WTC11 (cell line): ENCODE measurements at places on chromosomes 2 and 18. TPM values are rescaled to one million over a fixed set of nuclear protein-coding genes. Genes with fewer than 3 reads are reported as not detected.

DNA sequence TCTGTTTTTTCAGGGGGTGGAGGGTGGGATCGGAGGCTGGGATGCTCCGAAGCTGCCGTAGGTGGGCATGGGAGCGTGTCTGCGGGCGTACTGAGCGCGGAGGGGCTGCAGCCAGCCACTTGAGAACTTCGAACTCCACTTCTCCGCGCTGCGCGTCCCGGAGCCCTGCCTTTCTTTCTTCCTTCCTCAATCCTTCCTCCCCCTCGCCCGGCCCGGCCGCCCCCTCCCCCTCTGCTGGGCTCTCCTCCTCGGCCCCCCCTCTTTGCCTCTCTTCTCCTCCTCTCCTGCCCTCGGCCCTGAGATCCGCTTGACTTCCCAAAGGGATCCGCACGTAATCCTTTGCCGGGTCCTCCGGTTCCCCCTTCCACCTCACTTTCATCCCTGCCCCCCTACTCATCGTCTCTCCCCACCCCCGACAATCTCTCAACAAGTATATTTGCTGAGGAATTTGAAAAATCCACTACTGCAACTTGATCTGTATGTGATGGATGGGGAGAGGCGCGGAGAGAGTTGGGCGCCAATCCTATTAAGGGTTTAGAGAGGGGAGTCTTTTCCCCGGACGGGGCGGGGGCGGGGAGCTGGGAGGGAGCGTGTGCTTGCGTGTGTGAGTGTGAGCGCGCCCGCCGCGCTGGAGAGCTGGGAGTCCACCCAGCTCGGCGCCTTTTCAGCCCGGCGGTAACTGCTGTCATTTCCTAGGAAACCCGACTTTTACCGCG, 1.1 kb downstream of the GLI2 start:
- DNase-seq, result peak; percentile 73

The SPATA3 gene
- not detected in 3 replicates for total RNA-seq

GRCh38 chr2:160267022-160267421, 67.0 kb upstream of the ITGB6 start:
- no peak for DNase-seq

DNA sequence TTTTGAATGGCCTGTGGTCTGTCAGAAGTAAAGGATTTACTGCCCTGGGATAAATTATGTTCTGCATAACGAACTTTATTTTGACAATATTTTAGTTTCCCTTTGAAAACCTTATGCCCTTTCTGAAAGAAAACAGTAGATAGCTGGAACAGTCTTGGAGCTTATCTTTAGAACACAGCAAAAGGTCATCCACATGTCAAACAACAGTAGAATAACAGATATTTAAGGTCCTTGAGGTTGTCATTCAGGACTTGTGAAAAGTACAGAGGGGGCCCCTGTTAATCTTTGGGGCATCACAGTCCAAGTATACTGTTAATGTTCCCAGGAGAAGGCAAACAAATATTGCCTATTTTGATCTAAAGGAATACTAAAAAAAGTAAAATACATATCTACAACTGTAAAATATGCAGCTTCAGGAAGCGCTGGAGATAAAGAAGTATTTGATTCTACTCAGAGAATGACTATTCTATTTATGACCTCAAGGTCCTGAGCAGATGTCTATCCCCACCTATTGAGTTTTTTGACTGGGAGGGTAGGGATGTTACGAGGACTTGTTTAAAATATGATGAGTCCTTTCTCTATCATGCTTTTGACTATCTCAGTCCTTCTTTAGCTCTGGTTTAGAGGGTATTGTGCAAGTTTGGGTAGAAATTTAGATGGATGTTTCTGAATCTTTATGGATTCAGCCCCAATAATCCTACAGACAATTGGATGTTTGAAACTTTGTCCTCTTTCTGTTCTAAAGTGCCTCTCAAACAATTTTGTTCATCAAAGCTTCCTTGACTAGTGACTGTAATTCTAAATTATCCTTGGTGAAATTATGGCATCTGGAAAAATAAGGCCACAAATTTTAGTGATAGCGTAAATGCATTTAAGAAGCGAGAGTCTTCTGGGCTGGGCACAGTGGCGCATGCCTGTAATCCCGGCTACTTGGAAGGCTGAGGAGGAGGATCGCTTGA, 25.1 kb upstream of the TMEM214 start:
- no peak for DNase-seq

The LIMS2 gene
- total RNA-seq, result 1.9 to 2.5 TPM (median 2.4 TPM) in 3 replicates

The EFHD1 gene
- total RNA-seq, result 5.4 to 6.8 TPM (median 6.1 TPM) in 3 replicates

GRCh38 chr2:156666130-156666785, 230.1 kb downstream of the GPD2 start:
- no peak for DNase-seq

GRCh38 chr18:78363556-78364387, 615.8 kb upstream of the SALL3 start:
- DNase-seq, result no peak

The CNTNAP5 gene
- 0.22 to 0.57 TPM (median 0.34 TPM) in 3 replicates for total RNA-seq

- no peak for DNase-seq
These were observed 149.2 kb upstream of the NCKAP5 start for GRCh38 chr2:133717497-133717896.

The PDE11A gene
- total RNA-seq, result 0.13 to 0.53 TPM (median 0.53 TPM) in 3 replicates

DNA sequence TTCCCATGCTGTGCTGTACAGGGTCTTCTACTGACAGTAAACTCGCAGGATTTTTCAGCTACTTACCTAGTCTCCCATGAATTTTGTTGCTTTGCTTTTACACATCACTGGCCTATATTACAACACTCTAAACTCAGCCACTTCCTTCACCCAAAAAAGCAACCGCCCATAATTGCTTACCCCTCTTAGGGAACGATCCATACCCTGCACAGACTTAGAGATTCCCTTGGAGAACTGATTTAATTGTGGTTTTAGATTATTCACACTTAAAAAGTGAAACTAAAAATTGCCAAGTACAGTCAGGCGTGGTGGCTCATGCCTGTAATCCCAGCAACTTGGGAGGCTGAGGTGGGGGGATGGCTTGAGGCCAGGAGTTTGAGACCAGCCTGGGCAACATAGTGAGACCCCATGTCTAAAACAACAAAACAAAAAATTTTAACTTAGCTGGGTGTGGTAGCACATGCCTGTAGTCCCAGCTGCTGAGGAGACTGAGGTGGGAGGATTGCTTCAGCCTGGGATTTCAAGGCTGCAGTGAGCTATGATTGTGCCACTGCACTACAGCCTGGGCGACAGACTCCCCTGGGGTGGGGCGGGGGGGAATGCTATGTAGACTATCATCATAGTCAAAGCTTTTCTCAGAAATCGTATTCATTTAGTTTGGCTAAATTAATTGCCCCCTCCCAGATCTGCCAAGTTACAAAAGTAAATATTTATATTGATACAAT, 19.3 kb downstream of the MRPL30 start:
- no peak for DNase-seq

DNA sequence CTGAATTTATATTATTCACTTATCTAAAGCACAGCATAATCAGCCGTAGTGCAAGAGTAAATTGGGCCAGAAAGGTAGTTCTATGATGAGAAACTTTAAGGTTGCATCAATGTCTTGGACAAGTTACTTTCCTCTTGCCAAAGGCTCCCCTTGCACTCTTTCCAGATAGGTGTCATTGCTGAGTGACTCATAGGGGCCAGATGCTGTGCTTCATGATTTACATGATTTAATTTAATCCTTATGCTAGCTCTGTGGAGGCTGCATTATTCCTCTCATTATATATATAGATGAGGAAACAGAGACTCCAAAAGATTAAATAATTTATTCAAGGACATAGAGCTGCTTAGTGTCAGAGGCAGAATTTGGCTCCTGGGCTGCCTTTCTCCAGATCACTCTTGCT, 5.0 kb downstream of the CFAP221 start:
- no peak for DNase-seq

- DNase-seq, result peak; percentile 41
These were observed 365 bp downstream of the CUL3 start for GRCh38 chr2:224584785-224585210.

The ICA1L gene
- total RNA-seq, result 2.7 to 3.1 TPM (median 2.8 TPM) in 3 replicates

GRCh38 chr2:71678874-71679273, 225.5 kb downstream of the DYSF start:
- no peak for DNase-seq

DNA sequence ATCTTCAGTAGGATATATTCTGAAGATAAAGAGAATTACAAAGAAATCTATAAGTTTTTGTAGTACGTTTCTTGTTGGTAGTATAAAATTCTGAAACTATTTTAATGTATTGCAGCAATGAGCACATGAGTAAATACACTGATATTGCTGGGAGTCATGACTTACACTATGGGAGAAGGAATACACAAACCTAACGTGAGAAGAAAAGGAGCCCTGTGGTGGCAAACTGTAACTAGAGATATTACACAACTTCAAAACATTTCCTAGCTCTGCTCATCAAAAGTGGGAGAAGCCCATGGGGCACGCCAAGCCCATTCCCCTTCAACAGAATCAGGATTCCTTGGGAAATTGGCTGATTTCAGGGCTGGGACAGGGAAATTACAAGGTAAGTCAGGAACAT, 20.5 kb downstream of the SPIRE1 start:
- no peak for DNase-seq

The CFAP65 gene
- 0.44 to 1.0 TPM (median 0.48 TPM) in 3 replicates for total RNA-seq

The ZNF2 gene
- 2.4 to 3.5 TPM (median 3.4 TPM) in 3 replicates for total RNA-seq

The AQP12B gene
- not detected in 3 replicates for total RNA-seq

DNA sequence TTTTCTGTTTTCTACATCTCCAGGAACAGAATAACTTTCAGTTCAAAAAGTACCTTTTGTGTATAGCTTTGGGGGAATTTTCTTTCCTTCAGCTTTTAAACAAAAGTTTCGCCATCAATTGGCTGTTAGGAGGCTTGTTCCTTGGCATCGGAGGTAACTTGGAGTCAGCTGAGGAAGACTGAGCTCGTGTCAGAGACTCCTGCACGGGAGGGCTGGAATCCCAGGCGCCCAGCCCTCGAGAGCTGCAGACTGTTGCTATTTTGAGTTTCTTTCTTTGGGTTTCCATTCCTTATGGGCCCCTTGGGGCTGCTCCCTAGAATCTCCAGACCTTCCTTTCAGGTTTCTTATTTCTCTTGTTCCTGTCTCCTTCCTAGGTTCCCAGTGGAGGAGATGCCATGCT, 8.1 kb downstream of the EMILIN2 start:
- DNase-seq, result no peak

The MOCOS gene
- 4.2 to 5.3 TPM (median 4.8 TPM) in 3 replicates for total RNA-seq

- no peak for DNase-seq
These were observed 857 bp downstream of the DYM start for GRCh38 chr18:49459404-49460171.

The ELAC1 gene
- total RNA-seq, result 3.9 to 4.3 TPM (median 4.0 TPM) in 3 replicates

DNA sequence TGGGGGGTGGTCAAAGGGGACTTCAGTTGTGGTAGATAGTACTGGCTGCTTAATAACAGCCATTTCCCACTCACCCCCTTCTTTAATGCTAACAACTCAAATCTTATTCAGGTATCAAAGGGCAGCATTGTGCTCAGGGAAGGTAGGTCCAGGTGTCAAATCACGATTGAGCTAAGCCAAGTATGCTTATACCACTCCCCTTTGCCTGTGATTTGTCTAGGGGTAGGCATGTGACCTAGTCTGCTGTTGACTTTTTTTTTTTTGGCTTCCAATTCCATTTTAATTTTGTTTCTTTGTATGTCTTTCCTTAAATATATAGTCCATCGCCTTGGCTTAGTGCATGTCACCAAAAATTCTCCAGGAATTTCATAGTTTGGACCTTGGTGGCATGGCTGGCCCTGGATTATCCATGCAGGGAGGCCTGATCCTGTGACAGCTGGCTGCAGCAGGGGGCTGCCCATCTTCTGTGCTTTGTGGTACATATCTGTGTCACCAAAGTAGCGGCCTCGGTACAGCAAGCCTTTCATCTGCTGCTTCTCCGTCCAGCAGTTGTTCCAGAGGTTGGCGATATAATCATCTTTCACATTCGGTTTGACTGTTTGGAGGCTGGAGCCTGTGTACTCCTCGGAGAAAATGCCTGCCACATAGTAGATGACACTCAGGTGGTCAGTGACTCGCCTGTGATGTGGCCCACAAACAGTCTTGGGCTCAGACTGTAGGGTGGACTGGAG, 68.1 kb upstream of the SPRED2 start:
- no peak for DNase-seq

The CD28 gene
- total RNA-seq, result 0.11 to 0.50 TPM (median 0.16 TPM) in 3 replicates
